Stimulated activated CD8-positive, alpha-beta memory T cell treated with anti-CD3 and anti-CD28 coated beads, Interleukin-7, amount 100 ng/mL, for 1 hour (primary cell): ENCODE measurements at places on chromosomes 11 and 22.

GRCh38 chr11:72851726-72852125 is 37.5 kb downstream of the ATG16L2 start:
- DNase-seq: no peak

DNA sequence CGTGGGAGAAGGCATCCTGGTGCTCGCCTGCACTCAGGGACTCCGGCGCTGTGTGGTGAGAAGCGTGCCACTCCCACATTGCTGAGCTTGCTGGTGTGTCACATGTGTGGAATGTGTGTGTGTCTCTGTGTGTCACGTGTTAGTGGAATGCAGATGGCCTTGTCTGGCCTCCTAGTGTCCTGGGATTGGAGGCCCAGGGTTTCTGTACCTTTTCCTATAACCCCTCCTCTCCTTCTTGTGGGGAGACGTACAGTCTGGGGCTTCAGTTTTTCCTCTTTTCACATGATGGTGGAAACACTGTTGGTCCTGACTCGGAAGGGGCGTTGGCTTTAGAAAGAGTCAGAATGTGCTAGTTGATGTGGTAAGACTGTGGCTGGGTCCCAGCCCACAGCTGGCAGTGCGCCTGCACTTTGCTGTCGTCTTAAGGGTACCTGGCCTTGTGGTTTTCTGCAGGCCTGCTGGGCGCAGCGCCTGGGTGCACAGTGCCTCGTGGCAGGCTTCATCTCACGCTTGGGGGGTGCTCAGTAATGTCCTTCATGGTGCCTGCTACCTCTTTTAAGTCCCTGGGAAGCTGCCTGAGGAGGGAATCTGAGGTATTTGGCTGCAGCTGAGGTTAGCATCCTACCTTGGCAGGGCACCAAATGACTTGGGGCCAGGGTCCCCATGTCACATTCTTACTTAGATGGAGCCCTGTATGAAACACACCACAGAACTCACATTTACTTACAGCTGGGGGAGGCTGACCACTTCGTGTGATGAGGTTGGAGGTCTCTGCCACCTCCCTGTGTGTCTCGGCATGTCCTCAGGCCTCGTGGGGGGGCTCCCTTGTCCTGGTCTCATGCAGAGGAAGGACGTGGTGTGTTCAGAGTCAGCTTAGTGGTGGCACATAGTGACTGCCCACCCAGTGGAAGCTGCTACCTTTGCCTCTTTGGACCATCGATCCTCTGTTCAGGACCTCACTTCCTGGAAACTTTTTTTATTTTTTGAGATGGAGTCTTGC is 61.9 kb downstream of the MED15 start:
- DNase-seq: peak; percentile 60

DNA sequence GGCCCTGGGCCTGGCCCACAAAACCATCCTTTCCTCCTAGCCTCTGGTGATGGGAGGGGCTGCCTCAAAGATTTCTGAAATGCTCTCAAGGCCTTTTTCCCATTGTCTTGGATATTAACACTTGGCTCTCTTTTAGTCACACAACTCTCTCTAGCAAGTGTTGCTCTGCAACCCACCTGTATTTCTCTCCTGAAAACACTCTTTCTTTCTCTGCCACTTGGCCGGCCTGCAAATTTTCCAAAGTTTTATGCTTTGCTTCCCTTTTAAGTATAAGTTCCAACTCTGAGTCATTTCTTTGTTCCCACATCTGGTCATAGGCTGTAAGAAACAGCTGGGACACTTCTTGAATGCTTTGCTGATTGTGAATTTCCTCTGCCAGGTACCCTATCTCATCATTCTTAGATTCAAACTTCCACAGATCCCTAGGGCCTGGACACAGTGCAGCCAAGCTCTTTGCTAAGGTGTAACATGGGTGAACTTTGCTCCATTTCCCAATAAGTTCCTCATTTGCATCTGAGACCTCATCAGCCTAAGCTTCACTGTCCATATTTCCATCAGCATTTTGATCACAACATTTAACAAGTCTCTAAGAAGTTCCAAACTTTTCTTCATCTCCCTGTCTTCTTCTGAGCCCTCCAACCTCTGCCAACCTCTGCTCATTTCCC is 93.8 kb downstream of the TRIM29 start:
- DNase-seq: no peak

DNA sequence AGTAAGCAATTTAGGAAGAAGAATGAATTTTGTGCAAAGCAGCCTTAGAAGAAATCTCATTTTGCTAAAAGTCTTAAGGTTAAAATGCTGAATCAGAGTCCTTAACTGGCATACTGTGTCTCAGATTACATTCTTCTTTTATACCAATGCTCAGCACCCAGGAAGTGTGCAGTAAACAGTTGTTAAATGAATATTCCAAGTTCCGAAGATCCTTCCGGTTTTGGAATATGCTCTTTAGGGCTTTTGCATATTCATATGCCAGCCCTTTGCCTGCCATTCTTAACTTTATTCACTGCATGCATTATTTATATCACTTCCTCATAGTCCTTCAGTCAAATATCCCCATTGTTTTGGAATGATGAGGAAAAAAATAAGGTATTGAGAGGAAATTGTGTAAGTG is 242.0 kb downstream of the DDX10 start:
- DNase-seq: no peak

DNA sequence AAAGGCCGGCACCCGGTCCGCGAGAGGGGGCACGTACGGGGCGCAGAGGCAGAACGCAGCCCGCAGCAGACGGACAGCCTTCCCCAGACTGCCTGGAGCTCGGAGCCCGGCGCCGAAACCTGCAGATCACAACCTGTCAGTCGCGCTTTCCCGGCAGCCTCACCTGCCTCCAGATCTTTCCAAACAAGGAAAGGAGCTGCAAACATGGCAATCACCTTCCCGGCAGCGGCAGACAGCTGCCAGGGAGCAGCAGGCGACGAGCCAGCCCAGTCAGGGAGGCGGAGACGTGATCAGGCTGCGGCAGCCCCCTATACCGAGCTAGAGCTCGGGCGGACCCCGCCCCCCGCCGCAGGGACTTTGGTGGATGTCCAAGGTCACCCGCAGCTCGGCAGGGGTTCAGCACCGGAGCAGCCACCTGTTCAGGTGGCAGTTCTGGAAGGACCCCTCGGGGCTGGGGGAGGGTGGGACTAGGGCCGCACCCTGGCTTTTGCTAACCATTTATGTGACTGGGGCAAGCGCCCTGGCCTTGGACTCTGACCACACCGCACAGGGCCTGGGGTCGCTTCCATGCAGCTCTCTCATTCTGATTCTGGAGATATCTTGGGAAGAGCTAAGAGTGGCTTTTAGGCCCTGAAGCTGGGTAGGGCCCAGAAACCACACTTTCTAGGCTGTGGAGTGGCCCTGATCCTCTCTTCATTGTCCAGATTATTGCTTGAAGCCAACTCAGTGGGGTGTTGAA is 143.8 kb downstream of the NECTIN1 start:
- no peak for DNase-seq

- no peak for DNase-seq
Measured at GRCh38 chr11:110475671-110476070, 45.9 kb downstream of the FDX1 start.

GRCh38 chr11:15095736-15096228 is 18.9 kb upstream of the INSC start:
- no peak for DNase-seq

DNA sequence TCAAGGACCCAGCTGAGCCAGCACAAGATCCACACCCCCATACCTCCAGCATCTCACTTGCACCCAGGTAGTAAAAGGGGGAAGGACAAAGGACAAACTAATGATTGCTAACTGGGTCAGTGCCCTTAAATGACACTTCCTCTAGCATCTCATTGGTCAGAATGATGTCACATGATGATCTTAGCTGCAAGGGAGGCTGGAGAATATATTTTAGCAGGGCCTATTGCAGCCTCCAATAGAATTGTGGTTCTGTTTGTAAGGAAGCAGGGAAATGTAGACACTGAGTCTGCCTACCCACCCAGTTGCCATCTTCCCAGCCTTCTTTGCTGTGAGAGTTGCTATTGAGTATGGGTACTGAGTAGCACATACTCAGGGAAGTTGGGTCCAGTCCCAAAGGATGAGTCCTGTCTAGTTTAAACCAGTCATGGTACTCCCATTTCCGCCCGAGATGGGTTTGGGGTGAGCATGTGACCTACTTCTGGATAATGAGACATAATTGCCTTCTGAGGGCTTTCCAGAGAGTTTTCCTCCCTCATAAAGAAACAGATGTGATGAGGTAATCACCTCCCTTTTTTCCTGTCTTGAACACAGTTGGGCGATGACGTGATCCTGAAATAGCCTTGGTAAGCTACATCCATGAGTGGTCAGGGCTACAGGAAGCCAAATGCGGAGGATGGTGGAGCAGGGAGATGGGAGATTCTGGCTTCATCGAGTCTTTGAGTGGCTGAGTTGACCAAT is 5.5 kb upstream of the DNAL4 start:
- DNase-seq: no peak
